ENCODE measurements at places on chromosomes 13 and 19.

- no peak for DNase-seq
Measured at GRCh38 chr19:33465834-33466233, 55.8 kb downstream of the PEPD start.

DNA sequence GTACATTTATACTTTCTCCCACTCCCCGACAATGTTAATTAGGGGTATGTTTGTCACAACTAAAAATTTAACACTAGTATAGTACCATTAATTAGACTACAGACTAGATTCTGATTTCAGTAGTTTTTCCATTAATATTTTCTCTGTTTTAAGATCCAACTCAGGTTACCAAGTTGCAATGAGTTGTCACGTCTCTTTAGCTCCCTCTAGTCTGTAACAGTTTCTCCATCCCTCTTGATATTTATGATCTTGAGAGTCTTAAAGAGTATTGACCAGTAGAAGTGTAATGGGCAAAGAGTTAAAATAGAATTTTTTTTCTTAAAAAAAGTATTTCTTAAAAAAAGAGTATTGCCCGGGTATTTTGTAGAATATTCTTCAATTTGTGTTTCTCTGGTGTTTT lies 598.1 kb downstream of the TBC1D4 start:
- DNase-seq, result no peak

DNA sequence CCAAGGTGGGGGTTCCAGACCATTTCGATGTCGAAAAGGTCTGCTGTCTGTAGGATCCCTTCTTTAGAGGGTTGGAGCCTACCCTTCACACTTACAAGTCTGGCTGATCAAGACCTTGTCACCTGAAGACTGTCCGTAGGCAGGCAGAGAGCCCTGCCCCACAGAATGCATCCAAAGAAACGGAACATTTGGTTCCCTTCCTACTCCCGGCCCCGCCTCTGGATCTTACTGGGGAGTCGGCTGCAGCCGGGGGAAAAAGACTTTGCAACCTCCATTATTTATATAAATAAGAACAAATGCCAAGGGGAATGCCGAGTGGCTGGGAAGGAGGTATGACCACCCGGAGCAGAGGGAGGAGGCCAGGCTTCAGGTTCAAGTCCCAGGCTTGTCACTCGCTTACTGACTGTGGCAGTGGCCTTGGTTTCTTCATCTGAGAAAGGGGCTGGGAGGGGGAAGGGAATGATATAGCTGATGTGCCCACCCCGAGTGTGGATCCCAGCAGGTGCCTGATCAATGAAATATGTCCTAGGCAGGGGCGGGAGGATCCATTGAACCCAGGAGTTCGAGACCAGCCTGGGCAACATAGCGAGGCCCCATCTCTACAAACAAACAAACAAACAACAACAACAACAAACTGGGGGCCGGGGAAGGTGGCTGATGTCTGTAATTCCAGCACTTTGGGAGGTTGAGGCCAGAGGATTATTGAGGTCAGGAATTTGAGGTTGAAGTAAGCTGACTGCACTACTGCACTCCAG lies 48.7 kb downstream of the RFX2 start:
- DNase-seq, result no peak

GRCh38 chr13:111249637-111250360 lies 70.6 kb upstream of the TEX29 start:
- no peak for DNase-seq

DNA sequence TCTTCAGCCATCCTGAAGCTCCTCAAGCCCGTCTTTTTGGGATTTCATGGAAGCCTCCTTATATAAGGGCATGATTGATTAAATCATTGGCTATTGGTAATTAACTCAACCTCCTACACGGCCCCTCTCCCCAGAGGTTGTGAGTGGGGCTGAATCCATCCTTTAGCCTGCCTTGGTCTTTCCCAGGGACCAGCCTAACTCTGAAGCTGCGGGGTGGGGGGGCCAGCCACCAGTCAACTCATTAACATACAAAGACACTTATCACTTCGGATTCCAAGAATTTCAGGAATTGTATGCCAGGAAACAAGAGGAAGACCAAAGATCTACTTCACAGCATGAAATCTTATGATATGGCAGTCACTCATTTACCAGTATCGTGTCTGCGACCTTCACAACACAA lies 9.9 kb downstream of the COL4A1 start:
- no peak for DNase-seq

- no peak for DNase-seq
Measured at GRCh38 chr19:49004133-49004532, 10.4 kb downstream of the RUVBL2 start.

- DNase-seq, result no peak
Measured at GRCh38 chr13:102972191-102972590, 94.0 kb downstream of the SLC10A2 start.

DNA sequence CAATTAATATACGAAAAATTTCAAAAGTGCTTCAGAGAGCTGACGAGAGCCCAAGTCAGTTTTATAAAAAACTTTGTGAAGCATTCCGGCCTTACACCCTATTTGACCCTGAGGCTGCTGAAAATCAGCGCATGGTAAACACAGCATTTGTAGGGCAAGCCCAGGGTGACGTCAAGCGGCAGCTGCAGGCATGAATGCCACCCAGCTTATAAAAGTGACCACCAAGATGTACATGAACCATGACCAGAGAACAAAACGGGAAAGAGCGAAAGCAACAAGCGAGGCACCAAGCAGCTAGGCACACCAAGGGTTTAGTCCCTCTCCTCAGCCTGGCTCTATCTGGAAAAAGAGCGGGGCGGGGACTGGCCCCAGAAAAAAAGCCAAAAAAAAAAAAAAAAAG lies 6.0 kb downstream of the SIGLEC11 start:
- no peak for DNase-seq

- peak; percentile 70 for DNase-seq
Measured at GRCh38 chr13:41652735-41653361, 195.5 kb downstream of the RGCC start.

DNA sequence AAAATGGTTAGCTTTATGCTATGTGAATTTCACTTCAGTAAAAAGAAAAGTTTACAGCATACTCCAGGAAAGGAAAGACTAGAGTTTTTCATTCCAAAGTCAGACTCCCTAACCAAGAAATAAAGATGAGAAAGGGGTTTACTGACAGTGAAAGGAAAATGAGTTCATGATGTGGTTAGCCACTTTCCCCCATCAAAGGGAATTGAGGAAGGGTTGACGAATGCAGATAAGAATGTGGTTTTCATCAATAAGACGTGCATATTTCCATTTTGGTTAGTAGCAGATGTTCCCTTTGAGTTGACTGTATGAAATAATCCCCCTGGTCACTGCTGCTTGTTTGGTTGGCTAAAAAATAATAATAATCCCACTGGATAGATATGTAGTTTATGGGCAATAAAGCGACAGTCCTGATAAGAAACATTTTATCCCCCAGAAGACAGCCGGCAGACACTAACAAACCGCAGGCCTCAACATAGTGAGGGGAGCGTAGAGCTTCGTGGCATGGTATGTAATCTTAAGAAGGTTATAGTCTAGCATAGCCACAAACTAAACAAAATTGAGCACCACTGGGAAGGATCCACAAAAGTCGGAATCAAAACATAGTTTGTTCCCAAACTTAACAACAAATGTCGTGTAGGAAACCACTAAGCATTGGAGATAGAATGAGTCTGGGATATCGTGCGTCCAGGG lies 114.8 kb downstream of the COL4A2 start:
- no peak for DNase-seq

- DNase-seq, result no peak
Measured at GRCh38 chr13:74306496-74306895, 172.3 kb upstream of the KLF12 start.

DNA sequence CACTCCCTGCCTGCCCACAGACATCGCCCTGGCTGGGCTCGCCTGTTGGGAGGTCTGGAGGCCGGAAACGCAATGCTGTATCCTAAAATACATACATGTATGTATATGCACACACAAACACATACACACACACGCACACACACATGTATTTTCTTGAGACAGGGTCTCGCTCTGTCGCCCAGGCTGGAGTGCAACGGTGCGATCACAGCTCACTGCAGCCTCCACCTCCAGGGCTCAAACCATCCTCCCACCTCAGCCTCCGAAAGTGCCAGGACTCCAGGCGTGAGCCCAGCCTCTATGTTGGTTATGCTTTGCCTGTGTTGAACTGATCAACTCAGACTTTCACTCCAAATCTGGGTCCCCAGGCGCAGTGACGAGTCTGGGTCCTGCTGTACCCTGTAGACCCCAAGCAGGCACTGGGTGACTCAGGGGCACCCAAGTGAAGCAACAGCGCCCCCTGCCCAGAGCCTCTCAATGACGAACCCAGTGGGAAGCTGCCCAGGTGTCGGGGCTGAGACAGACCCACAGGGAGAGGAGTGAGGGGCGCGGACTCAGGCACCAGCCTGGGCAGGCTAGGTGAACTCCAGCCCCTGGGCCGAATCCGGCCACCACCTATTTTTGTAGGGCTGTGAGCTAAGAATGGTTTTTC lies 27.4 kb upstream of the CACTIN start:
- DNase-seq, result no peak

- peak; percentile 33 for DNase-seq
Measured at GRCh38 chr13:43023289-43023963, at the start of gene DNAJC15. Gene DNAJC15 (plus strand): TSS chr13:43023586. CDS start chr13:43023627, 41 bp downstream.

DNA sequence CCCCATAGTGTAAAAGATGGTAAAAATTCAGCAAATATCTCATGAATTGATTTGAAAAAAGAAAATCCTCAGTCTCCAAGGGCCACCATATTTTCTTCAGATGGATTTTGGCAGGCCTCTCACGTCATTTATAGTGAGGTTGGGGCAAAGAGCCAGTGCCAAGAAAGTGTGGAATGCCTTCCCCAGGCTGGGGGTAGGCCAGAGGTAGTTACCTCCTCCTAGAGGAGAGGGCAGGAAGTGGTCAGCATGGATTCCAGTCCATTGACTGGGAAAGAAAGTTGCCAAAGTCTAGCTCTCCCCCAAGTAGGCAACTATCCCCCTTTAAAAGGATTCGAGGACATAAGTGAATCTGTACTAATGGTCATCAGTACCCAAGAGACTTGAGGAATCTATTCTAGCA lies 68.4 kb upstream of the KCTD4 start:
- DNase-seq, result no peak

DNA sequence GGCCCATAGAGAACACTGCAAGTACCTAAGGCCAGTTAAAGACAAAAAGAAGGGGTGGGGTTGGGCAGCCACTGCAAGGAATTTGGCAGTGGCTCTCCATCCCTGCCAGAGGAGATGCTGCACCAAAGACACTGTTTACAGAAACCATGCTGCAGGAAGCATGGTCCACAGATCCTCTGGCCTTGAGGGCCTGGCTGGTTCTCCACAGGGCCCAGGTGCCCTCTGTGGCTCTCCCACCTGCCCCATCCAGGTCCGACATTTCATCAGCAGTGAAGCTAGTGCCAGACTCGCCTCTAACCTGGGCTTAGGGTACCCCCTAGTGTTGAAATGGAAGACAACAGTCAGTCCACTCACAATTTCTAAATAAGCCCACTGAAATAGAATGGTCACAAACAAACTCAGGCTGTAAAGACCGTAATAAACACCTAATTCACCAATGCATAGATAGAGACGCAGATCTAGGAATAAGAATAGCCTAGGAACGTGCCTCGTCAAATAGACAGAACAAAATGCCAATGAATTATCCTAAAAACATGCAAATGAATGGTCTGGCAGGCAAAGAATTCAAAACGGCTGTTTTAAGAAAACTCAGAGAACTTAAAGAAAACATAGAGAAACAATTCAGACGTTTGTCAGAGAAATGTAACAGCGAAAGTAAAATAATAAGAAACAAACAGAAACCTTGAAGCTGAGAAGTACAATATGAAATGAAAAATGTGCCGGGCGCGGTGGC lies 23.3 kb downstream of the LYPD4 start:
- peak; percentile 13 for DNase-seq

GRCh38 chr13:53015971-53016370 lies 12.6 kb upstream of the OLFM4 start:
- no peak for DNase-seq
